ENCODE measurements at places on chromosomes 2 and 18.

GRCh38 chr2:37619230-37619958 lies 52.0 kb downstream of the CDC42EP3 start:
- no peak for DNase-seq

GRCh38 chr2:173354073-173354581 lies 545 bp upstream of the CDCA7 start:
- no peak for DNase-seq

DNA sequence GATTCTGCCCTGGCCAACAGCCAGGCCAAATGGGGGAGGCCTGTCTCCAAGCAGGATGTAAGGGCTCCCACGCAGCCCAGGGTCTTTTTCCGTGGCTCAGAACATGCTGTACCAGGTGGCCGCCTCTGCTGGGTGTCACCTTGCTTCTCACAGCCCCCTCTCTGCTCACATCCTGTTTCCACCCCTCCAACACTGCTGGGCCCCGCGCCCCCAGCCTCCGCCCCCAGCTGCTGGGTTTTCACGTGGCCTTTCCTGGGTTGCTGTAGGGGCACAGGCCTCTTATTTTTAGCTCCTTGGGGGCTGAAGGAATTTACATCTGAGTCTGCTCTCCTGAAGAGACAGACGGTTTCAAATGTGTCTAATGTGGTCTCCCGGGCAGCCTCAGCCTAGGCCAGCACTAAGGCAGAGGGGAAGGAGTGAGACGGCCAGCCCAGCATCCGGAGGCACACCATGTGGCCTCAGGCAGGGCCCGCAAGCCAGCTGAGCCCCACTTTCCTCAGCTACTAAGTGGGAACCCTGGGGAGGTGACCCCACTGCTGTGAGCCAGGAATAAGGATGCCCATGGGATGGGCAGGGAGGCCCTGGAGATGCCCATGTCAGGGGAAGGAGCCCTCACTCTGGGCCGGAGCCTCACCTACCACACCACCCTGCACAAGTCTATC lies 18.7 kb upstream of the DUSP2 start:
- DNase-seq = no peak

- peak; percentile 76 for DNase-seq
Observed at GRCh38 chr2:156334496-156335478, 2.3 kb upstream of the NR4A2 start.

GRCh38 chr2:64793701-64794100 lies 140.0 kb upstream of the SERTAD2 start:
- DNase-seq = no peak

DNA sequence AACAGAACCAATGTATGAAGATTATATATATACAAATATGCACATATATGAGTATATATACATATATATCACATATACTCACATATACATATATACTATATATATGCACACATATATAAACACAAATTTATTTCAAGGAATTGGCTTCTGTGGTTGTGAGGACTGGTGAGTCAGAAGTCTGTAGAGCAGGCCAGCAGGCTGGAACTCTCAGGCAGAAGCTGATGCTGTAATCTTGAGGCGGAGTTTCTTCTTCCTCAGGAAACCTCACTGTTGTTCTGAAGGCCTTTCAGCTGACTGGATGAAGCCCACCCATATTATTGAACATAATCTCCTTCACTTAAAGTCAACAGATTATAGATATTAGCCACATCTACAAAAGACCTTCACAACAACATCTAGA lies 143.9 kb upstream of the CREB1 start:
- DNase-seq = no peak

GRCh38 chr2:121044412-121044811 lies 240.6 kb downstream of the TFCP2L1 start:
- peak; percentile 21 for DNase-seq

GRCh38 chr18:72674710-72675109 lies 130.6 kb upstream of the CBLN2 start:
- DNase-seq = no peak

DNA sequence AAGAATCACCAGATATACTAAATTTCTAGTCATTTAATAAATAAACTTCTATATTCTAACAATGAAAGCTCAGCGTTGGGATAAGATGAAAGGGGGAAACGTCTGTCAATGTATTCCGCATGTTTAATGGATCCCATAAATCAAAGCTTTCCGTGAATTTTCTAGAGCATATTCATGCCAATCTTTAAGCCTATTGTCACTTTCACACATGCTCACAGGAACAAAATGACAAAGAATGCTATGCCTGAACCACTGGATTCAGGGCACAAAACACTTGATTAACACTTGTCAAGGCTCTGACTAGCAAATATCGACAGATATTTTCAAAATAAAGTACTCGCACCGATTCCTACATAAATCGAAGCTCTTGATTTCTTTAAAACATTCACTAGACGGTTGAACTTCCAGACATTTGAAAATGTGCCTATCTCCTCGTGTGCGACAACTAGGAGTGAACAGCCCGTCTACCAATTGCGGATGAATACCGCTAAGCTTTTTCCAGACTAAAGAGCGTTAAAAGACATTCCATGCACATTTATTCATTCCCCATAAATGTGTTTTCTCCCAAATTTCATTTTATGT lies 1.8 kb downstream of the TLK1 start:
- peak; percentile 35 for DNase-seq

DNA sequence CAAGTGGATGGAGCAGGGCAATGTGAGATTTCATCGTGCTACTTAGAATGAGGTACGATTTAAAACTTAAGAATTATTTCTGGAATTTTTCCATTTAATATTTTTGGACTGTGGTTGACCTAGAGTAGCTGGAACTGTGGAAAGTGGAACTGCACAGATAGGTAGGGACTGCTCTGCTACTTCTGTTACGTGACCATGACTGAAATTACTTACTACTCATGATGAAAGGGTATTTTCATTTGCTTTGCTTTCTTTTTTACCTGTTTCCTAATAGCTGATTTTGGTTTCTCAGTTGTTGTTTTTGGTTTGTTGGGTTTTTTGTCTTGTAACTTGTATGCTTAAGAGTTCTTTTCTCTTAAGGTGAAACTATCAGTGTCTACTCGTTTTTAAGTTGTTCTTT lies 11.4 kb downstream of the UBE2E3 start:
- no peak for DNase-seq

DNA sequence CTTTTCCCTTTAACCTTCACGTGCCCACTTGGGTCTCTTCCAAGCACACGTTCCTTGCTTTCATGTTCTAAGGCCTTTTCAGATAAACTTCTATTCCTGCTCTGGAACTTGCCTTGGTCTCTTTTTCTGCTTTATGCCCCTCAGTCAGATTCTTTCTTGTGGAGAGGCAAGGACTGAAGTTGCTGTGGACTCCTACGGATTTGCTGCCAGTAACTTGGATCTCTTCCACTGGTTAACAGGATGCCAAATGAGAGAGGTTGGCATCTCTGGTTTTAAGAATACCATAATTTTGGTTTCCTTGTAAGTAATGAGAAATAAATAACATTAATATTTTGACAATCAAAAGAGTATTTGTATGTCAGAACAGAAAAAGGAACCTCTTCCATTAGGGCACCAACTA lies 33.0 kb downstream of the COMMD1 start:
- DNase-seq = no peak

- no peak for DNase-seq
Observed at GRCh38 chr18:64679121-64679520, 530.2 kb upstream of the LINC00305 start.

- no peak for DNase-seq
Observed at GRCh38 chr2:217789736-217790181, 213.0 kb downstream of the TNS1 start.

DNA sequence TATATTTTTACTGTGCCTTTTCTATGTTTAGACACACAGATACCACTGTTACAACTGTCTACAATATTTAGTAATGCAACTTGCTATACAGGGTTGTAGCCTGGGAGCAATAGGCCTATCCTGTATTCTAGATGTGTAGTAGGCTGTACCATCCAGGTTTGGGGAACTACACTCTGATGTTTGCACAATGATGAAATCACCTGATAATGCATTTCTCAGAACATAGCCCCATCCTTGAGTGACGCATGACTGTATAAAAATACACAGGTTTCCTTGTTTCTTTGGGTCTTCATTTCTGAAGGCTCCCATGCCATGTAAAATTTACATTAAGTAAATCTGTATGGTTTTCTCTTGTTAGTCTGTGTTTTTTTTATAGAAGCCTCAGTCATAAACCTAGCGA lies 270.9 kb upstream of the SKOR2 start:
- DNase-seq = no peak

GRCh38 chr2:177667626-177668025 lies 275.1 kb downstream of the AGPS start:
- no peak for DNase-seq

DNA sequence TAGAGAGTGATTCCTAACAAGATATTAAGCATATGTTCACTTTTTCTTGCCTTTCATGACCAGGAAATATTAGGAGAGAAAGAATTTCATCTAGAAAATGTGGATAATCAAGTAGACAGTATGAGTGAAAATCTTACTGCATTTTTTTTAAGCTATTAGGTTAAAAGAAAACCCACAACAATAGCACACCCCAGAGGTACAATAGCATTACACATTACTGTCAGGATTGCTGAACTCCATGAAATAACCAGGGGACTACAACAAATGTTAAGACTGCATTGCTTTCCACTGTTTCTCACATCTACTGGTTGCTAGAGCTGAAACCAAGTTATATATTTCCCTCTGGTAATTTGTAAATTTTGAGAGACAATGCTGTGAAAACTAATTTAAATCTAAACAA lies 33.7 kb downstream of the KLF7 start:
- DNase-seq = no peak

GRCh38 chr2:138272524-138273195 lies 228.9 kb upstream of the SPOPL start:
- no peak for DNase-seq

DNA sequence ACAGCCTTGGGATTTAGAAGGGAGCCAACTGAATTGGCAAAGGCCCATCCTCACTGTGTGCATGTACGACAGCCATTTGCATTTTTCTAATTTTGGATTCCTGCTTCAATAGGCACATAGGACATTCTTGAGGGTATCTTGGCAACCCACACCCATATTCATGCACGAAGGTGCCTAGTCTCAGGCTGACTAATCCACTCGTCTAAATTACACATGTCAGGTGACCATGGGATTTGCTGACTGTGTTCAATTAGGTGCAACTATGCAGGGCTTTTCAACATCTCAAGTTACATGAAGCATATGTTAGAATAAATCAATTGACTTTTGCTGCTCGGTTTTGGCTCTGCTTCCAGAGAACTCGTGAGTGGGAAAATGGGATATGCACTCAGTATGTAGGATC lies 249.7 kb downstream of the SP3 start:
- DNase-seq = no peak

- DNase-seq = no peak
Observed at GRCh38 chr18:3595369-3596273, 145.6 kb downstream of the TGIF1 start.

DNA sequence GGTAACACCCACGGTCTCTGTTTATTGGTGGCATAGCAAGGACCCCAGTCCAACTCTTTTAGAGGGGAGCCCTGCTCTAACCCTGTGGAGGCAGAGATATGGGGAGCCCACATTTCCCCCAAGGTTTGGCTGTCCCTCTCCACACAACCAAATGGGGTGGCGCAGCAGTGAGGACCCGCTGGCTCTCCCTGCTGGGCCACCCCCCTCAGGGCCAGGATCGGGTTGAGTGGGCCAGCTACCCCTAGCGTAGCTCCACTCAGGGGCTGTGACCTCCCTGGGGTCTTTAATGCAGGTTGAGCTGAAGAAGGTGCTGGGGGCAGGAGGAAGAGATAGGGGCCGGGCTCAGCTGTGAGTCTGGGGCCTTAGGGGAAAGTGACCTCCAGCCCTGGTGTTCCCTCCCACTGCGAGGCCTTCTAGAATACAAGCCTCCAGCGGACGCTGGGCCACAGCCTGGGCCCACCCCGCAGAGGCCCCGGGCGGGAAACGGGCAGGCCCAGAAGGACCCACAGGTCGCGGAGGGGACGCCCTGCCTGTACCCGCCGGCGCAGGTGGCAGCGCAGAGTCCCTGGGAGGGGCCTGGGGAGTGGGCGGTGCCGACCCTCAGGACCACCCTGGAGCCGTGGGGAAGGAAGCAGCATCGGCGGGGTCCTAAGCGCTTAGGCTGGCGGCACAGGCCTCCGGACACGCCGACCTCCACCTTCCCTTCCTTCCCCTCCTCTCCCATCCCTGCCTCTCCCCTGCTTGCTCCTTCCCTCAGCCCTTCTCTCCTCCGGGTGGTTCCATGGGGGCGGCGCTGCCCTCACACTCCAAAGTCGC lies 9.6 kb downstream of the CROCC2 start:
- peak; percentile 70 for DNase-seq

DNA sequence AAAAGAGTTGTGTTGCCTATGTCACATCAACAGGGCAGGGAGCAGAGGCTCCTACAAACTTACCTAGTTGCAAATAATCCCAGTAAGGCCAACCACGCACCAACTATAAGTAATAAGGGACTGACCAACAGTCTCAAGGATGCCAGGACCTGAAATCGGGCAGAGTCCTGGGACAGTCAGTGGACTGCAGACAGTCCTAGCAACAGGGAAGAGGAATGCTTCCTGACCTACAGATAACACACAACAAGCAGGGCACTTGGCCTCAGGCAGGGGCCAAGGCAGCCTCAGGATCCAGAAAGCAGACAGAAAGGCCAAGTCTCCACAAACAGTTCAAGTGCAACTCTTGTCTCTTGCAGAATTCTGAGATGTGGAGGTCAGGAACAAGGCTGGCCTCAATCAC lies 56.2 kb downstream of the GALNT14 start:
- DNase-seq = no peak

DNA sequence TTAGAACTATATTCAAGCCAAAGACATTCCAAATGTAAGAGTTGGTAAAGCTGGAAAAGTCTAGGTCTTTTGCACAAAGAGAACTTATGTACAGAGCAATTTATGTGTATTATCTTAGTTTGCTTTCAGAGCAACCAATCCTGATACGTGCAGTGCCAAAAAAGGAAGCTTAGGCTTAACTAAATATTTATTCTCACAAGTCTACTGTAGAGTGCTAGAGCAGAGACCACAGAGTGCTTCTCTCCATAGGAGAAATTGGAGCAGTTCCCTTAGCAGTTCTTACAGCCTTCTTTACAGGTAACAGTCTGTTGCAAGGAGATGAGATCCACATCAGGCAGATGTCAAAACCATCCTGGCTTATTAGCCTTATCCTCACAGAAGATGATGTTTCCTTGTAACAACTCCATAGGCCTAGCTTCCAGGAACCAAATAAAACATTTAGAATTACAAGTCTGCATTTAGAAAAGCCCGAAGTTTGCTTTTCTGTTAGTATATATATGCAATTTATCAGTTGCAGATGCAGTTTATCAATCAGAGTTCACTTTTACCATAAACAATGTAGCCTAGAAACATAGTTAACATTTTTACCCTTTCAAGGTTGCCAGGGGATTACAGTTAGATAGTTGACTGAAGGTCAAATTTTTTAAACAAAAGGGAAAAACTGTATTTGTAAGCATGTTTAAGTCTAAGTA lies 250.6 kb upstream of the KCNJ3 start:
- DNase-seq = no peak

DNA sequence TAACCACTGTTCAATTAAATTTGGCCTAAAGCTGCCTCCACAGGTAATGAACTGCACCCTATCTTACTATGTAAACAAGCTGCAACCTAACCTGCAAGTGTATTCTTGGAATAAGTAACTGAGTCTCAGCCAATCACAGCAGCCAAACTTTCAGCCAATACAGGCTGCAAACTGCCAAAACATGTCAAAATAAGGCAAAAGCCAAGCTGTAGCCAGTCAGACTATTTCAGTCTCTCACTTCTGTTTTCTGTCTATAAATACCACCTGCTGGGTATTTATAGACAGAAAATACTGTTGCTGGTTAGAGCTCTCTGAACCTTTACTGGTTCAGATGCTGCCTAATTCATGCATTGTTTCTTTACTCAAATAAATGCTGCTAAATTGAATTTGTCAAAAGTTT lies 14.3 kb downstream of the C2orf76 start:
- DNase-seq = no peak

Data from neural progenitor cell (in vitro differentiated cells).